ENCODE measurements at places on chromosomes 16 and 17.

- no peak for DNase-seq
Observed at GRCh38 chr17:64329588-64329987, 61.1 kb downstream of the PECAM1 start.

- DNase-seq: no peak
Observed at GRCh38 chr17:45300060-45300751, 16.6 kb downstream of the MAP3K14 start.

DNA sequence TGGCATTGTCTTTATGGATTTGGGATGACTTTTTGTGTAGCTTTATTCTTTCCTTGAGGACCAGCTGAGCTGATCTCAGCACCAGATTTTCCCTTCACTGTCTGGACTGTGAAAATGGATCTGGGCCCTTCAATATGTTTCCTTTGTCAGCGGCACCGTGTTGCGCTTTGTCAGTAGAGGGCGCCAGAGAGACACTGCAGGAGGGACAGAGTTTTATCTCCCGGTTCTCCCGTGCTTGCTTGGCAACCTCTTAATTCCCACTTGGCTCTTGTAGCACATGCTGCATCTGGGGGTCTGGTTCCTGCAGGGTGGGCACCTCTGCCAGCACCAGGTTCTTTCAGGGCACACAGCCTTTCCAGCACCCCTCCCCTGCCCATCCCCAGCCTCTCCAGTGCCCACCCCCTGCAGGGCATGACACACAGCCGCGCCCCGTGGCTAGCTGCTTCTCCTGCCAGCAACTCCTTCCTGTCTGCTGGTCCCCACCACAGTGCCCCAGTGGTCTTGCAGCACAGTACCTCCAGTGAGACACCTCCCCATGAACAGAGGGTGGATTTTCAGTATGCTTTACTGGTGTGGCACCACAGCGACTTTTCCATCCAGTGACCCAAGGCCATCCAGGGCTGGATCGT lies 19.6 kb downstream of the OR1D5 start:
- DNase-seq: no peak

- DNase-seq: no peak
Observed at GRCh38 chr17:12342161-12342560, 321.5 kb downstream of the MAP2K4 start.

GRCh38 chr17:1953831-1954230 lies 71.3 kb downstream of the RTN4RL1 start:
- no peak for DNase-seq

DNA sequence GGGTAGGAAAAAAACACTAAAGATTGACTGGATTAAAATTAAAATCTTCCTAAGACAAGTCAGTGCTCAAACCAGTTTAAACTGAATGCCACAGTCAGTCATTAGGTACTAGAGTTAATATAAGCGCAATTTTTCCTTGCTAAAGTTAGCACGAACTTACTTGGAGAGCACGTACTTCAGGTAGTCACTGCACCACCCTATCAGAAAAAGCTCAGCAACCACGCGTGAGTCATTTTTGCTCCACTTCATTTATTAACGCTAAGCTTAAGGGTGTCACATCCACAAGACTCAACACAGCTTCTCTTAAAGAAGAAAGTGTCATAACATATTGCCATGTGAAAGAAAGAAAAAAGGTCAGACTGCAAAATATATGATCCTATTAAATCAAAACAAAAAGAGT lies 53.1 kb downstream of the TEX2 start:
- no peak for DNase-seq

DNA sequence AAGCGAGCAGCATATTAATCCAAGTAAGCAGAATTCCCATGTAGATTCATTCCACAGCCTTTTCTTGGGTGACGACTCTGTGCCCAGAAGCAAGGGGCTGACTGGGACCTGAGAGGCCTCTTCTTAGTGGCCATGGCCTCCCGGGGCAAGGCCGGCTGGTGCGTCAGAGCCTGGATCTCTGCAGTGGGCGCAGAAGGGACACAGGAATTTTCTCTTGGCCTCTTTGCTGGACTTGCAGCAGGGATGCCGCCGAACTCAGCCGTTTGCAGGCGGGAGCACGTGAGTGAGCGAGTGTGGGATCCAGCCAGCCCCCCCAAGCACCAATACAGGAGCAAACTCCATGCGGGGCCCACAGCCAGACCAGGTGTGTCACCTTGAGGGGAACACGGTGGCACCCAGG lies 151.8 kb downstream of the RPTOR start:
- no peak for DNase-seq

DNA sequence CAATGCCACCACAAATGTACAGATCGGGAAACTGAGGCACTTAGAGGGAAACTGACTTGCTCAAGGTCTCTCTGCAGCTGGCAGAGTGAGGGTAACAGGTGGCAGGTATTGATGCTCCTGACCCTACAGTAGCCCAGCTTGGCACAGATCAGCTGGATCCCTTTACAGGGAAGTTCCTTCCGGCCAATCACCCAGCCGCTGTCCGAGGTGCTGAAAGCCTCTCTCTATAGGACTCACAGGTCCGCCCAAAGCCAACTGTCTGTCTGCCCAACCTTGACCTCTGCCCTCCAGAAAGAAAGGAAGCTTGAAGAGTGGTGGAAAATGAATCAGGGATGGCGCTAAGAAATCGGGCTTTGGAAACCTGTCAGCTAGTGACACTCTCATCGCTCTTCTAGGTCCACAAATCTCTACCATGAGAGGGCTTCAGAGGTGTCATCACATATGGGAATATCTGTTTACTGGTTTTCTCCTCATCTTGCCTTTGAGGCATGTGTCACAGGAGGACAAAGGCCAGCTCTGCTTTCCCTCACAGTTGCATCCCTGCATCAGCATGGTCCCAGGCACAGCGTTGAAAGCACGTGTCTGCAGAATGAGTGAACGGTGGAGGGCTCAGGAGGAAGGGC lies 246.2 kb downstream of the KATNIP start:
- no peak for DNase-seq

DNA sequence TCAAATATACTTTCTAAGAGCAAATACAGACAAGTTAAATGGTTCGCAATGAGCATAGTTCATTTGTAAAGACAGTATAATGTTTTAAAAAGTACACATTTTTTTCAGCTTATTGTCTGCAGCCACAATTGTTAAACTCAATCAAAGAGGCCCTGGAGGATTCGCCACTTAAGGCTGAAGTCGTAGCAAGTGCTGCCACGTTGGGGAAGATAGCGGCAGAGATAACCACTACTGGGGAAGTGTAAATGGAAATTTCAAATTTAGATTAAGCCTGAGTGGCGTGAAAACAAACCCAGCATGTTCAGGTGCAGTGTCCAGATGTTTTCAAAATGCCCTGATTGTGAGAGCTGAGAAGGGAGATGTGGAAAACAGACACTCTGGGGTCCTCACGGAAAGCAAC lies 8.4 kb downstream of the PMP22 start:
- DNase-seq: no peak

GRCh38 chr17:73482894-73483293 lies 161.4 kb downstream of the SDK2 start:
- no peak for DNase-seq

- no peak for DNase-seq
Observed at GRCh38 chr17:78973196-78973595, 6.5 kb downstream of the LGALS3BP start.

GRCh38 chr17:79192503-79193351 lies 118.1 kb downstream of the ENGASE start:
- no peak for DNase-seq

GRCh38 chr17:8105957-8106398 lies 12.3 kb downstream of the ALOXE3 start:
- no peak for DNase-seq

- no peak for DNase-seq
Observed at GRCh38 chr16:907361-907760, 63.4 kb downstream of the LMF1 start.

GRCh38 chr16:24488045-24488444 lies 51.3 kb upstream of the RBBP6 start:
- DNase-seq: no peak

DNA sequence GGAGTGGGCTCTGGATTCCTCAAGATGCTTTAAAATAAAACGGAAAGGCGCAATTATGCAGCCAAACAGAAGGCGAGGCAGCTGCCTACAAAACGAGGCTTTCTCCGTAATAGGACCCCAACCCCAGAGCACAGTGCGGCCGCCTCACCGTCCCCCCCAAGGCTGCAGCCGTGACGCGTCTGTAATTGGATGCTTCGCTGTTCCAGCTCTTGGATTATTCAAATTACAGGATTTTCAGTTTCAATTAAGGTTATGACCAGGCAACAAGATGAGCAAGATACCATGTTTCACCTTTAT lies 37.3 kb upstream of the ABR start:
- no peak for DNase-seq

DNA sequence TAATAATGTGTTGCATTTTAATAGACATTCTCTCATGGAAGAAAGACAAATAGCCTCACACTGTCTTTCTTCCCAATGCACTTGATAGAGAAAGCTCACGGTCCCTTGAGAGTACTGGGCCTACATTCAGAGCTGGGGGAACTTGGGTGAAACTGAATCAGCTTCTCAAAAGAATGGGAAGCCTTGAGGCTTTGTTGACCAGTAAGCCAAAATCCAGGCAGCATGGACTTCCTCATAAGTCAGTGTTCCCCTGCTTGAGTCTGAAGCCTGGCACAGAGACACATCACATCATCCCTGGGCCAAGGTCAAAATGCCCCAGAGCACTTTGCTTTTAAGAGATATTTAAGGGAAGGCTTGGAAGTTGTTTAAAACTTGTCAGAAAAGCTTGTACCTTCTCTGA lies 302.2 kb upstream of the SALL1 start:
- no peak for DNase-seq

GRCh38 chr16:14286368-14287230 lies 215.5 kb downstream of the MRTFB start:
- no peak for DNase-seq

GRCh38 chr16:82621781-82622180 lies 5.0 kb upstream of the CDH13 start:
- no peak for DNase-seq

DNA sequence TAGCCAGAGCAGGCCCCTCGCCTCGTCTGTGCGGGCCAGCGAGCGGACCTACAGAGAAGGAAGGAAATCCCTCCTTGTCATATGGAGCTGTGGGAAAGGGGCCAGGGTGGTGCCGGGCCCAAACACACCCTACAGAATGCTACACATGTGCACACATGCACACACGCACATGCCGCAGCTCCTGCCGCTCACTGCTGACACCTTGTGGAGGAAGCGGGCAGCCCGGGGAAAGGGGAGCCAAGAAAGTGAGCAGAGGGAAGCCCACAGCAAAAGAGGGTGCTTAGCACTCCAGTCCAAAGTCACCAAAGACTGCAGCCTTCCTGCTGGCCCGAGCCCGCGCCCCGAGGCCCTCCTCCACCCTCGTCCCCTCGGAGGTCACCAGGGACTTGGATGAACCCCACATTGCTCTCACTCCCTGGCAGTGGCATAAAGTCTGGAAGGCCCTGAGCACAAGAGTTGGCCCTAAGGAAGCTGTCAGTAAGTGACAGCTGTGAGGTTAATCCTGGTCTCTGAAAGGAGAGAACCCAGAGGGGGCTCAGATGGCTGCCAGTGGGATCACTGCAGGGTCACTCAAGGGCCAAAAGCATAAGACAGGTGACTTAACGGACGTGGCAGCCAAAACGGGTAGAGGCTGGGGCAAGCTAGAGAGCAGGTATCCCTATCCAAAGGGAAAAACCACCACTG lies 68.2 kb downstream of the MYO18A start:
- no peak for DNase-seq

DNA sequence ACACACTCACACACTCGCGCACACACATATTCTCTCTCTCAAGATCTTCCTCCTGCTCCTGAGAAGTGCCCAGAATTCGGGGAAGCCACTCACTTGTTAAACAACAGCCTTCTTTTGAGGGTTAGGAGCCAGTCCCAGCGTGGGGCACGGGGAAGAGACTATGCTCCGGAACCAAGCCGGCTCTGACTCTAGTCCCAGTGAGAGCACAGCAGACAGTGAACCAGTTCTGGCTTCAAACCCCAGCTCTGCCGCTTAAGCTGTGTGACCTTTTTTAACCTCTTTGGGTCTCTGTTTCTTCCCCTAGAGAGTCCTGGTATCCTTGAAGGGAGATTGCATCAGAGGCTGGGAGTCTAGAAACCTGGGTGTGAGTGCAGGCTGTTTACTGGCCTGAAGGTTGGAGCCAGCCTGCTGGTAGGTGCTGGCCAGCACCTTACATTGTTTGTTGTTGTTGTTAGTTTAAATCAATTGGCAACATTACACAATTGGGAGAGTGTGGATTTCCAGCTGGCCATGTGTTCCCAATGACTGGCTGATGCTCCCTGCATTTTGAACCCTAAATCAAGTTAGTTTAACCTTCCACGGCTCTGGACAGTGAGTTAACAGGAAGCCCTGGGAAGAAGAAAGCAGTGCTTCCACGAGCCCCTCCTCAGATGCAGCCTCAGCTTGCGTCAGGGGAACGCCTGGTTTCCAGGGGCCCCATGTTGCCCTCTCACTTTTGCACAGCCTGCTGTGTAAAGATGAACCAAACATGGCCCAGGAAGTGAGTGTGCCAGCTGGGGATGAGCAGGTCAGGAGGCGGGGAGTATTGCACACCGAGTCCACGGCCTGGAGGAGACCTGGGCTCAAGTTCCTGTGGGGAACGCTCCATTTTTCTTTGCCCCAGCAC lies 71.5 kb downstream of the GAS7 start:
- DNase-seq: no peak

GRCh38 chr16:88649195-88649923 lies 1.5 kb downstream of the CYBA start:
- no peak for DNase-seq

GRCh38 chr17:52106638-52107261 lies 51.8 kb downstream of the CA10 start:
- DNase-seq: no peak

Measured in non-pigmented ciliary epithelial cell (primary cell).